T-cell (primary cell): ENCODE measurements at places on chromosomes 3 and 15. TPM values are rescaled to one million over a fixed set of nuclear protein-coding genes. Genes with fewer than 3 reads are reported as not detected.
A peak's percentile ranks its signal among the peaks of the same experiment; 100 is the strongest.

DNA sequence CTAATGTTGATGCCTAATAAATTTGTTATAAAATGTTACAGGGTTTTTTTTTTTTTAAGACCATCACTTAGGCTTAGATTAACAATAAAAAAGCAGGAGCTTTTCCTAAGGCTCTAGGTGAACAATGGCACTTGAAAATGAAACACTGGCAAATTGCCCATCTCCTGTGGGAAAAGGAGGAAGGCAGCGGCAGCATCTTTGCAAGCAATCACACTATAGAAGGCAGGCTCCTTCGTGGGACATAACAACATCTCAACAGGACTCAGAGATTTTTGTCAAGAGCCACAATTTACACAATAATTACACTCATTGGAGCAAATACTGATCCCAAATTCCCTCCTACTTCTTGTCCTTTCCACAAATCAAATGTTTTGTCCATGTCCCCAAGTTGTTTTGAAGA lies 646.7 kb downstream of the ROBO2 start:
- H3K27me3 ChIP-seq = no peaks in the 10 kb centered on the region
- H3K4me3 ChIP-seq = no peak overlapping the region
- no peaks in the 10 kb centered on the region for H3K36me3 ChIP-seq
- DNase-seq = no peak
- H3K4me1 ChIP-seq = no peaks in the 10 kb centered on the region
- H3K27ac ChIP-seq = no peak overlapping the region

DNA sequence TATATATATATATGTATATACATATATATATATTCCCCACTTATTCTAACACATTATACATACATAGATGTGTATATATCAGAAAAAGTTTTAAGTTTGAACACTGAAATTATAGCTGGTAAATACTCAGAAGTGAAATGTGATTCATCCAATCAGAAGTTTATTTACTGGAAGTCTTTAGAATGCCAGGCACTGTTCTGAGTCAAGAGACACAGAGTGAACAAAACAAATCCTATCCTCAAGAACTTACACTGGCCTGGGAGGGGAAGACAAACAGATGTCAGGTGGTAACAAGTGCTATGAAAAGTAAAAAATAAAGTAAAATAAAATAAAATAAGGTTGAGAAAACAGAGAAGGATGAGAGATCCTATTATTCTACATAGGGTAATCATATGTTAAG lies 13.4 kb downstream of the DHX36 start:
- no peak overlapping the region for H3K27ac ChIP-seq
- no peak overlapping the region for H3K4me3 ChIP-seq
- no peak for DNase-seq
- no peaks in the 10 kb centered on the region for H3K4me1 ChIP-seq
- H3K36me3 ChIP-seq = peaks cover 10% of the 10 kb centered on the region
- H3K27me3 ChIP-seq = no peaks in the 10 kb centered on the region

DNA sequence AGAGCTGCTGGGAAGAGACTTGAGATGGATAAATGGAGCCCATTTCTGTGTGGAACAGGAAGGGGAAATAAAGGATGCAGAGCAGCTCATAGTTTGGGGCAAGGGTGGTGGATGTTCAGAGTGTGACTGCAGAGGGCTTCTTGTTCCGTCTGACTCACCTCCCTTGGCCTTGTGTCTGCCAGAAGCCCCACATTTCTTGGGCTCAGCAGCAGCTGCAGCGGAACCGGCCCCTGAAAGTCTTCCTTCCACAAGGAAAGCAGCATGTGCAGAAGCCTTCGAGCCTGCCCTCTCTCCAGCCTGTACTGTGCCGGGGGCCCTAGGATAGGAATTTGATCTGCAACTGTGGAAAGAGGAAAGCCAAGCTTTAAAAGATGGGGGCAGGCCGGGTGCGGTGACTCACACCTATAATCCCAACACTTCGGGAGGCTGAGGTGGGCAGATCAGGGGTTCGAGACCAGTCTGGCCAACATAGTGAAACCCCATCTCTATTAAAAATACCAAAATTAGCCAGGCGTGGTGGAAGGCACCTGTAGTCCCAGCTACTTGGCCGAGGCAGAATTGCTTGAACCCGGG lies 11.5 kb downstream of the CDAN1 start:
- H3K4me3 ChIP-seq = no peak overlapping the region
- H3K4me1 ChIP-seq = no peaks in the 10 kb centered on the region
- no peak overlapping the region for H3K27ac ChIP-seq

DNA sequence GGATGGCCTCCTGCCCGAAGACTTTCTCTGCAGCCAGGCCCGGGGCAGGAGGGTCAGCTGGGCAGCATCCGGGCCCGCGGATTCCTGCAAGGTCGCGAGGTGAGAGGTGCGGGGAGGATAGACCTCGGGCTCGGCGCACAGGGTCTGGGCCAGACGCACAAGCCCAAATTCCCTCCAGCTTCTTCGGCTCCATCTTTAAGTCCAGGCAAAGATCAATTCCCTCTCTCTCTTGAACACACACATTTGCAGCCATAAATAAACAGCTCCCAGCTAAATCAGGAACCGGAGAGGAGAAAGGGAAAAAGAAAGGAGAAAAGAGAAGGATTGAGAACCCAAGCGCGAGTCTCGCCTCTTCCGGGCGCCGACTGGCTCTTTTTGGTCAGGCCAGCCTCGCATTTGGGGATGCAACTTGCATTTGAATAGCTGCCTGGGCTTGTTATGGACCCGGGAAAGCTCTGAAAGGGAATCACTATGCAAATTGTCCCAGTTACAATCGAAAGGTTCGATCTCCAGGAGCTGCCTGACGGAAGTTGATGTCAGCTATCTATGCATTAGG lies 14.5 kb upstream of the ONECUT1 start:
- no peak overlapping the region for H3K27ac ChIP-seq
- no peaks in the 10 kb centered on the region for H3K36me3 ChIP-seq
- peak overlapping the region; percentile 74 for H3K4me3 ChIP-seq
- H3K4me1 ChIP-seq = peaks cover 11% of the 10 kb centered on the region

DNA sequence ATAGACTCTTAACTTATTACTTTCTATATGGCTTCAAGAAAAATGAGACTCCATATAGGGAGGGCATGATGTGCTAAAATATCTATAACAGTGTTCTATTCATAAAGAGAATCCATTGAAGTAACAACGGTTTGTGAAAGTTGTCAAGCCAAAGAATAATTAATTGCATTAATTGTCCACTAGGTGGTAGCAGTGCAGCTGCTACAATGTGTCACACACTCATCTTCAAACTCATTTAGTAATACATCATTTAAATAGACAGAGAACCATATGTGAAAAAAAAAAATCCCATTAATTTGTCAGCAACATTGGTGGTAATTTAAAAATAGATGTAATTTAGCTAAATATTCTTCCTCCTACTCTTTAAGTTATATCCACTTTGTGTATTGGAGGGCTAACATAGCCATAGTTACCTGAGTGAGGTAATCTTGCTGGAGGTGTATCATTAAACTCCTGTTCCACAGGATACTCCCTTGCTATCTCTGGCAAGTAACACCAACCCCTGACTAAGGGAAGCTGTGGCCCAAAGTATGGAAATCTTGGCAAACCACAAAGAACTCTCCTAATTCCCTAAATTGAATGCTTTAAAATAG lies 3.7 kb upstream of the CPA3 start:
- H3K27me3 ChIP-seq = peaks cover 3% of the 10 kb centered on the region
- no peak overlapping the region for H3K27ac ChIP-seq
- no peaks in the 10 kb centered on the region for H3K36me3 ChIP-seq

- H3K27ac ChIP-seq = no peak overlapping the region
- DNase-seq = no peak
- no peaks in the 10 kb centered on the region for H3K4me1 ChIP-seq
- no peak overlapping the region for H3K4me3 ChIP-seq
- H3K36me3 ChIP-seq = no peaks in the 10 kb centered on the region
- no peaks in the 10 kb centered on the region for H3K27me3 ChIP-seq
Observed at GRCh38 chr3:114745322-114746240, 401.5 kb downstream of the ZBTB20 start.

DNA sequence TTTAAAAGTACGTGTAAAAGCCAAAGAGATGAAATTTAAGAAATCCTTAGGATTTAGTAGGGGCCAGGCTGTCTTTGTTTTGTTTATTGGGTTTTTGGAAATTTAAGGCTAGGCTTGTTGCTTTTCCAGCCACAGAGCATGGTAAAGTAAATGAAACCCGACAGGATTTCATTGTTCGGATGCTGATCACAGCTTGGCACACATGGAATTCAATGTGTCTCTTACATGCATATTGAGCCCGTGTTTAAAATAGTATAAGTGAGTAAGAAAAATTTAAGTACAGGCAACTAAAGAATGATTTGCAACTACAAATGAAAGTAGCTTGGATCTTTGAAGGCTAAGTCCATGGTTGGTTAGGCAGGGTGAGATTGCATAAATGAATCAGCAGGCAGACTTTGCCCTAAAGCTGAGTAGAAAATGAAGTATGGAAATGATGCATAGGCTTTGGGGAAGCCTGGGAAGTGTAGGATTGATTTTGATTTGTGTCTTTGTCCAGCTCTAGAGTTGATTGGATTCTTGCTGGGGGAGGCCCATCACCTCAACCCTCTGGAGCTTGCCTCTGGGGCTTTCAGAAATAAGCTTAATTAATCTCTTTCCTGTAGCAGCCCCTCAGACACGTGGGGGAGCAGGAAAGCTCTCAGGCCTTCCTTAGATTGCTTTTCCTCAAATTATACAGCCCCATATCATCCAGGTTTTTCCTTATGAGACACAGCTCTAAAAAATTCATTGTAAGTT lies 68.2 kb upstream of the ADAMTSL3 start:
- H3K36me3 ChIP-seq = no peaks in the 10 kb centered on the region
- no peaks in the 10 kb centered on the region for H3K4me1 ChIP-seq
- H3K4me3 ChIP-seq = no peak overlapping the region
- H3K27ac ChIP-seq = no peak overlapping the region
- DNase-seq = no peak

- H3K4me1 ChIP-seq = no peaks in the 10 kb centered on the region
- H3K4me3 ChIP-seq = no peak overlapping the region
- no peak overlapping the region for H3K27ac ChIP-seq
- H3K36me3 ChIP-seq = no peaks in the 10 kb centered on the region
- no peak for DNase-seq
- peaks cover 28% of the 10 kb centered on the region for H3K27me3 ChIP-seq
Observed at GRCh38 chr15:26015516-26016075, 152.5 kb upstream of the ATP10A start.

DNA sequence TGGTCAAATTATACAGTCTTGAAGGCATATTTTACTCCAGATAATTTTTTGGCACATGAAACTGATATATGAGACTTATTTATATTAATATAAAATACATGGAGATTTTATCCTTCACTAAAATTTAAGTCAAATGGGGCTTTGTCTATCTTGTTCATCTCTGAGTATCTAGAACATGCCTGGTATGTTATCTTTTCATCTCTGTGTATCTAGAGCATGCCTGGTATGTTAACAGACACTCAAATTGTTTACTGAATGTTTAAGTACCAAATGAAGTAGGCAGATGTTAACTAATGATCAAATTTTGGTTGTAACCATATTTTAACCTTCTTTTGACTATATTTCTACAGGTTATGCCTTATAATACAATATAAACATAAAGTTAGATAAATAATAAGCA lies 7.7 kb downstream of the GTF2A2 start:
- H3K4me1 ChIP-seq = peaks cover 2% of the 10 kb centered on the region
- H3K27me3 ChIP-seq = no peaks in the 10 kb centered on the region
- no peak overlapping the region for H3K4me3 ChIP-seq
- no peaks in the 10 kb centered on the region for H3K36me3 ChIP-seq
- H3K27ac ChIP-seq = no peak overlapping the region

- H3K4me1 ChIP-seq = no peaks in the 10 kb centered on the region
- H3K27me3 ChIP-seq = peaks cover 3% of the 10 kb centered on the region
- no peak overlapping the region for H3K27ac ChIP-seq
- no peak for DNase-seq
Observed at GRCh38 chr3:137835096-137835495, 71.0 kb downstream of the SOX14 start.

GRCh38 chr3:178754852-178755510 lies 218.7 kb downstream of the KCNMB2 start:
- H3K4me3 ChIP-seq = no peak overlapping the region
- no peaks in the 10 kb centered on the region for H3K27me3 ChIP-seq

- no peaks in the 10 kb centered on the region for H3K27me3 ChIP-seq
- H3K4me1 ChIP-seq = peaks cover 6% of the 10 kb centered on the region
- H3K36me3 ChIP-seq = no peaks in the 10 kb centered on the region
- no peak for DNase-seq
- H3K27ac ChIP-seq = no peak overlapping the region
Observed at GRCh38 chr3:107670986-107671385, 148.2 kb downstream of the BBX start.

GRCh38 chr15:32856753-32857152 lies 138.9 kb downstream of the GREM1 start:
- no peak overlapping the region for H3K27ac ChIP-seq
- H3K27me3 ChIP-seq = no peaks in the 10 kb centered on the region
- DNase-seq = no peak
- H3K36me3 ChIP-seq = no peaks in the 10 kb centered on the region
- H3K4me1 ChIP-seq = peaks cover 2% of the 10 kb centered on the region
- no peak overlapping the region for H3K4me3 ChIP-seq

DNA sequence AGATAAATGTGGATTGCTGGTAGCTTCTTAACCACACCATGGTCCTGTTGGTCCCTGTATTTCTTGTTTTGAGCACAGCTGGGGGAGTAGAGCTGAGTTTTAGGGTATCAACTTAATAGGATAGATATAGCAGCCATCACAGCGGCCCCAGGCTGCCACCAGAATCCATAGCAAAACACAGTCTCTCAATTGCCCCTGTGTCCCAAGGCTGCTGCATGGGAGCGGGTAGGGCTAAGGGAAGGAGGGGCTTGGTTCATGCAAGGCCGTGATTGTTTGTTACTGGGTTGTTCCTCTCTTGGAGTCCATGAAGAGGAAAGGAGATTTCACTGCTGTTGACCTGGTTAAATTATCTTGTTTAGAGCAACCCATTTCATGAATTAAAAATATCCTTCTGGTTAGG lies 22.1 kb downstream of the ARNT2 start:
- no peaks in the 10 kb centered on the region for H3K4me1 ChIP-seq
- no peak overlapping the region for H3K4me3 ChIP-seq
- H3K27ac ChIP-seq = no peak overlapping the region
- H3K27me3 ChIP-seq = peaks cover 17% of the 10 kb centered on the region

- H3K36me3 ChIP-seq = no peaks in the 10 kb centered on the region
- no peak for DNase-seq
Observed at GRCh38 chr15:51699373-51699772, 18.1 kb downstream of the SCG3 start.

DNA sequence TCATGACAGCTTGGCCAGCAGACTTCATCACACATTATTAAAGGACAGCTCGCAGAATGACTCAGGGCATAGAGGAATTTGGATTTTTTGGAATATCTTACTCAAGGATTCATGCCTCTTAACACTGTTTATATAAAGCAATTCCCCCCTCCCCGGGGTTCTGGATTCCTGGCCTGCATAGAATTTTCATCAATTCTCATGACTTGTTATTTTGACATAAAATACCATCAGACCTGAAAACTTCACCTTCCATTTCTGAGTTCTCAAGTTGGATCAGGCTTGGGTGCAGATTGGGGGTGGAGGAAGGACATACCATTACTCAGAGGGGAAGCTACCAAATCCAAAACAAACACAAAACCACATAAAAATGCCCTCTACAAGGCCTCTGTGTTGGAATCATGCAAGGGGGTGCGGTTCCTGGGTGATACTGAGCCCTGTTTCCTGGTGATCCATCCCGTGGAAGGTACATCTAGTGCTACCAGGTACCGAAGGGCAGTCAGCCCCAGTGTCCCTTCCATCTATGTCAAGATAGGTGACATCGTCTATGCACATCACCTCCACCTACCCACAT lies 95.3 kb downstream of the DAPK2 start:
- H3K36me3 ChIP-seq = no peaks in the 10 kb centered on the region
- peaks cover 4% of the 10 kb centered on the region for H3K4me1 ChIP-seq
- H3K4me3 ChIP-seq = no peak overlapping the region
- no peak overlapping the region for H3K27ac ChIP-seq

Gene POLQ
- 0.36 TPM for total RNA-seq

Gene TTC21A
- 12.4 TPM for total RNA-seq

Gene CTDSPL
- 1.5 TPM for total RNA-seq

Gene ZMYND10
- 1.2 TPM for total RNA-seq

Gene CCR3
- total RNA-seq = not detected

Gene PSTPIP1
- total RNA-seq = 110 TPM

Gene RASGRF1
- not detected for total RNA-seq
